Right forelimb (tissue), 1 donor: ENCODE measurements at places on chromosomes 16 and 17.

DNA sequence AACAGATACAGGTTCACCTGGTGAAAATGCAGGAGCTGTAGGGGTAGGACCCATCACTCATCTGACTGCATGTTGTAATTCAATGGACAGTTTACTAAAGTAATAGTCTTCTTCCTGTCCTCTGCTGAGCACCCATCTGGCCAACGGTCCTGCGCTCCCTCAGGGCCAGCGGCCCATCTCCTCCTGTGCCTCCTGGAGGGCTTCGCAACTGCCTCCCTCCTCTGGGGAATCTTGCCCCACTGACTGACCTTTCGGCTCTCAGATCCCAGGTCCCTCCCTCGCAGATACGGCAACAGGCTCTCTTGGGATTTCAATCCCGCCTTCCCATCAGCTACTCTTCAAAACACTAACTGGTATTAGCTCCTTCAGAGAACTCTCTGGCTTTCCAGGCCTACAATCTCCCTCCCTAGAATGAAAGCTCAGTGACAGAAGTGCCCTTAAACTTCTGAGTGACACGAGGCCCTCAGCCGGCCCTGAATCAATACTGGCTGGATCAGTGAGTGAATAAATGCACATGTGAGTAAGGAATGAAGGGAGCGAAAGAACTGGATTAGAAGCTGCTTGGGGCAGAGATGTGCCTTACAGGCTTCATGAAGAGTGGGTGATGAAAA is 1.3 kb downstream of the PEMT start:
- no peak for DNase-seq

GRCh38 chr16:9297437-9298113 is 206.1 kb downstream of the HAPSTR1 start:
- no peak for DNase-seq

DNA sequence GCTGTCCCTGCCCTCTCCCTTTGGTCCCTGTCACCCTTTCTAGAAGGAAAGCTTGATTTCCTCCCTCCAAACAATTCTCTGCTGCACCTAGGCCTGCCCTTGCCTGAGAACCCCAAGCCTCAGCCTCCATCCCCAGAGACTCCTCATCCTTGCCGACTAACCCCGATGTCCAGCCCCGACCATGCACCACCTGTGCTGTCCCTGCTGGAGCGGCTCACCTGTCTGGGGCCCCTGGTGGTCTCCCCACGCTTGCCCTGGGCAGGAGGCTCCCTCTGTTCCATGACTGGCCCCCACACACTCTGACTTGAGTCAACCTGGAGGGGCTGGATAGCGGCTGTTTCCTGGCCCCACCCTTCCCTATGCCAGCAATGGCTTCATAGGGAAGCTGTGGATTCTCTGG is 12.0 kb upstream of the SRRM2 start:
- DNase-seq: no peak

- no peak for DNase-seq
Measured at GRCh38 chr16:73565263-73565662, 517.3 kb upstream of the ZFHX3 start.

GRCh38 chr17:40346765-40347158 is 17.8 kb downstream of the GJD3 start:
- no peak for DNase-seq

DNA sequence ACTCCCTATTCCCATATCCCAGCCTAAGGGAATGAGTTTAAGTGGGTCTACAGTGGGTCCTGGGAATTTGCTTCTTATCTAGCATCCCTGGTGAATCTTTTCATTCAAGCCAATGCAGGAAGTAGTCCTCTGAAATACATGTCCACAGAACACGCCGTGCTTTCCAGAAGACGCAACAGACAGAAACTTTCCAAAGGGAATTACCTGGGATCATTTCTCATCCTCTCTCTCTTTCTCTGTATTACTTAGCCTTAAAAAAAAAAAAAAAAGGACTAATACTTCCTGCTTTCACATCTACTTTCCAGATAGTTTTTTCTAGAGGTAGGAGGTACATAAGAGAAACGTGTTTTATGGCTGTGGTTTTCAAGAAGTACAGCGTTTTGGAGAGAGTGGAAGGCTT is 499.0 kb downstream of the MAF start:
- no peak for DNase-seq

GRCh38 chr16:83769397-83770008 is 38.3 kb upstream of the HSBP1 start:
- no peak for DNase-seq

GRCh38 chr17:39826334-39826733 is 37.8 kb downstream of the IKZF3 start:
- no peak for DNase-seq
